ENCODE measurements at places on chromosomes 11 and 22. TPM values are rescaled to one million over a fixed set of nuclear protein-coding genes. Genes with fewer than 3 reads are reported as not detected.
A peak's percentile ranks its signal among the peaks of the same experiment; 100 is the strongest.

DNA sequence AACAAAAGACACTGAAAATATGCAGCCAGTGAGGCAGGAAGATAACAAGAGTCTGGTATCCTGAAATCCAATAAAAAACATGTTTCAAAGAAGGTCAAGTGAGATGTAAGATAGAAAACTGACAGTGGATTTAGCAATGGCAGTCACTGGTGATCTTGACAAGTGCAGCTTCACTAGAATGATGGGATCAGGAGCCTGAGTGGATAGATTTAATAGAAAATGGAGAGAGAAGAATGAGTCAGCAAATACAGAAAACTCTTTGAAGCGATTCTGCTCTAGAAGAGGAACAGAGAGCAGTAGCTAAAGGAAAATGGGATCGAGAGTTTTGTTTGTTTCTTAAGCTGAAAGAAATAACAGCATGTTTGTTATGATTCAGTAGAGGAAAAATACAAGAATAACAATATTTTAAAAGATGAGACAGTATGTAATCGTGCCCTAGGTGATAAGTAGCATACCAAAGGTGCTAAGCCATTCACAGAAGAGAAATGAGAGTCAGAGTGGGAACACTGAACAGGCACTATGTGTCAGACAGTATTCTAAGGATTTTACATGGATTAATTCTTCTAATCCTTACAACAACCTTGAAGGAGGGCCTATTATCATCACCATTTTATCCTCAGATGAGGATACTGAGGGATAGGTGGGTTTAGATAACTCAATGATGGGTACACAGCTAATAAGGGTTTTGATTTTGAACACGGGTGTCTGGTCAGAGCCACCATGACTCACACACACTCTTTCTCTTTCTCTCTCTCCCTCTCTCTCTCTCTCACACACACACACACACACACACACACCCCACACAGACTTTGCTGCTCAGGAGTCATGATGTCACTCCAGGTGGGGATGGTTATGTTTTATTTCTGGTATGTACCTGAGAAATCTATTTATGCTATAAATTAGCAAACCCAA is 36.3 kb downstream of the MRE11 start:
- no peak for DNase-seq

- no peak for DNase-seq
Measured at GRCh38 chr11:98895936-98896335, 124.8 kb upstream of the CNTN5 start.

GRCh38 chr11:95304777-95305176 is 73.8 kb upstream of the SESN3 start:
- DNase-seq = no peak

DNA sequence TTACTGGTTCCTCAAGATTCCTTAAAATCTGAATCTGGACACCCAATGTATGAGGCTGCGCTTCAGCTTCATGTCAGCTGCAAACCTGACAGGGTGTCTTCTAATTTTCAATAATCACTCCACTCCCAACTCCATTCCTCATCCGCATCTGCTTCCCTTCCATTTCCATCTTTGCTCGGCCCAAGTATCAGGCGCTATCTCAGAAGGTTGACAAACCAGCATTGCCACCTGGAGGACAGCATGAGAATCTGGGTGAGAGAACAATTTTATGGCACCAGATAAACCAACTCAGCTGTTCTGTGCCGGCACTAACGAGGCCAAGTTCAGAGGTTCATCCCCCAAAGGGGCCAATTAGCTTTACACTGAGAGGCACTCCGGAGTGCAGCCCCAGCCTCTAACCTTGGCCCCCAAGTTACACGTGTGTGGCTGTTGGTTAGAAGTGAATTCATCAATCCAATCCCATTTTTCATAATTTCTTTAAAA is 79.1 kb upstream of the LMO2 start:
- DNase-seq = peak; percentile 64

- DNase-seq = no peak
Measured at GRCh38 chr22:36689583-36689982, 14.0 kb downstream of the CACNG2 start.

- no peak for DNase-seq
Measured at GRCh38 chr11:120340529-120340928, 4.3 kb downstream of the ARHGEF12 start.

GRCh38 chr11:77351281-77351886 is 49.9 kb upstream of the GDPD4 start:
- no peak for DNase-seq

DNA sequence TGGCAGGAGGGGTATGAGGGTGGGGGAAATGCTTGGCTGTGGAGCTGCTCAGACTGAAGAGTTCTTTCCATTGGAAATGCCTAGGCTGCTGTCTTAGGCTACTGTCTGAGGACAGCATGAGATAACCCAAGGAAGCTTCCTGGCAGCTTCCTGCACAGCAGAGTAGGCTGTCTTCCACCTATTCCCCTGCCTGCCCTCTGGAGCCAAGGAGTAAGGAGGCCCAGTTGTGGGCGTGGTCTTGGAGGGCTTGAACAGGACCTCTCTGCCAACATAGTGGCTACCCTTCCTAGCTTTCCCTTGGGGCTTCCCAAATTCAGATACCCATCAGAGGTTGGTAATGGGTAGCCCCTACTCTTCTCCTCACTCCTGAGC is 25.9 kb downstream of the PHLDB1 start:
- DNase-seq = no peak

DNA sequence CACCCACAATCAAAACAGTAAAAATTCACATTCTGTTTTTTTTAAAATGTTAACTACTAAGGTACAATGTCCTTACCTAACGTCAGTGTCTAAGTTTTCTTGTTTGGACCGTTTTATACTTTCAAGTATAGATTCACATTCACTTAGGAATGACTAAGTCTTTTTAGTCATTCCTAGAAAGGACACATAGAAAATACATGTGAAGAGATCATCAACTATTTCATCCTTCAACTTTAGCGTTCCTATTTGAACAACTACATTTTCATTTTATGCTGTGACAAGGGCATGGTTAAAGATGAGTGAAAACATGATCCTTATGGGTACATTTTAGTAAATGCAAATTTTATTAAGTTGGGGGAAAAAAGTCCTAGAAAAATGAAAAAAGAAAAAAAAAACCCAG is 62.8 kb downstream of the DDX10 start:
- DNase-seq = no peak

The OVCH2 gene
- total RNA-seq = not detected

The RPS19BP1 gene
- total RNA-seq = 80.4 TPM

The C11orf65 gene
- 1.3 TPM for total RNA-seq

The ABTB2 gene
- total RNA-seq = 6.8 TPM

The MOGAT2 gene
- total RNA-seq = 0.12 TPM
